ENCODE measurements at places on chromosomes 1 and 21. TPM values are rescaled to one million over a fixed set of nuclear protein-coding genes. Genes with fewer than 3 reads are reported as not detected.

The LRRC38 gene
- total RNA-seq = 0.73 TPM

GRCh38 chr1:116667078-116667574 lies 407 bp downstream of the IGSF3 start:
- DNase-seq = no peak

The KLHL12 gene
- 23.3 TPM for total RNA-seq

DNA sequence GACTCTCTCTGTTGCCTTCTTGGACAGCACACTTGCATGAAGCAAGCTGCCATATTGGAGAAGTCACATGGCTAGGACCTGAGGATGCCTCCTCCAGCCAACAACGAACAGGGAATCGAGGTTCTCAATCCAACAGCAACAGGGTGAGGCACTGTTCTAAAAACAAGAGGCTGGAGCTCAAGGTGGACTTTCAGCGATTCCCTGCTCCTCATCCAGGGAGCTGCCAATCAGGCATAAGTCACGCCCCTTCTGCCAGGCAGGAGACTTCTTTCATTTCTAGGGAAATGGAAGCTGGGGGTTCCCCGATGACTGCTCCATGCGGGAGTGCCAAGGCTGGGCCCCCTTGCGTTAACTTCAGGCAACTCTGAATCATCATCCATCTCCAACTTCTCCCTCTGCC lies 22.7 kb upstream of the IFNAR1 start:
- DNase-seq = no peak

The PGLYRP4 gene
- not detected for total RNA-seq

The FAM167B gene
- total RNA-seq = 5.4 TPM

The MARCKSL1 gene
- 12.0 TPM for total RNA-seq

The PKLR gene
- total RNA-seq = not detected

GRCh38 chr21:38342739-38343138 lies 85.9 kb downstream of the KCNJ15 start:
- DNase-seq = no peak

Data from cardiac septum (tissue), 1 donor.